LHCN-M2 (cell line): ENCODE measurements at places on chromosomes 1 and 21. TPM values are rescaled to one million over a fixed set of nuclear protein-coding genes. Genes with fewer than 3 reads are reported as not detected.

GRCh38 chr1:114292194-114292593 is 138.5 kb upstream of the SYT6 start:
- no peak for DNase-seq

DNA sequence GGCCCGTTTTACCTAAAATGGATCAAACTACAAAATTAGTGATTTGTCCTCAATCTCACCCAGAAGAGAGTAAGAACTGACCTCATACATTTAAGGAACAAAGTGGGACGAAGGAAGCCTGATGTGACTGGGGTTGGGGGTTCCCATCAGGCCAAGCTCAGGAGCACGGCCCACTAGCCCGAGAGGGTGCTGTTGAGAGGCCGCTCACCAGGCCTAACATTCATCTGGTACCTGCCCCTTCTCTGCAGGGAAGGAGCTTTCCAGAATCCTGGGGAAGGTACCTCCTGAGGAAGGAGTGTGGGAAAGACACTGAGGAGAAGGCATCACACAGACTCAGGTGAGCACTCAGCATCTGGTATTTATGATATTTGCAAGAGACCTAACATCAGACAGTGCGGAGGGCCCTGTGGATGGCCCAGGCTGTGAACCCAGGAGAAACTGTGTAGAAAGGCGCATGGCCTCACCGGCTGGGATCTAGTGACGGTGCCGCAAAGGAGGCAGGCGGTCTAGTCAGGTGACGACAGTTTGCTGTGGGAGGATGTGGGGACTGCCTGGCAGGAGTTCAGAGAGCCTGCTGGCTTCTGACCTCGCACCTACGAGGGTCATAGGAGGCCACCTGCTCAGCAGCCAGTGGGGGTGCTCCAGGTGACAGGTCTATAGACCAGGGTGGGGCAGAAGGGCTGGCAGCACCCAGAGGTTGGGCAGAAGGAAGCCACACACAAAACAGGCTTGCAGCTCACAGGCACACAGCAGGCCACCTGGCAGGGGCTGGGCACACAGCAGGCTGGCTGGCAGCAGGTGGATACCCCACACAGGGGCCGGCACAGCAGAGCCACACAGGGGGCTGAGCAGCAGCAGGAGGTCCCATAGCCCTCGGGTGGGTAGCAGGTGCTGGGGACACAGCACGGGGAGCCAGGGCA is 543 bp downstream of the KRTAP12-4 start:
- no peak for DNase-seq

The SLC26A9 gene
- total RNA-seq, result not detected in 2 replicates

- DNase-seq, result no peak
Measured at GRCh38 chr1:33380811-33381210, 50.1 kb downstream of the PHC2 start.

- no peak for DNase-seq
Measured at GRCh38 chr1:22963044-22963677, 9.5 kb downstream of the LACTBL1 start.

GRCh38 chr1:154847891-154848290 is 22.2 kb downstream of the KCNN3 start:
- no peak for DNase-seq

The MCOLN3 gene
- total RNA-seq, result 1.9 and 3.0 TPM in 2 replicates

- no peak for DNase-seq
Measured at GRCh38 chr1:198667186-198667585, 28.3 kb downstream of the PTPRC start.
